ENCODE measurements at places on chromosomes 7 and 10.

GRCh38 chr10:100888957-100889356 is 23.8 kb upstream of the SLF2 start:
- DNase-seq: peak; percentile 28

DNA sequence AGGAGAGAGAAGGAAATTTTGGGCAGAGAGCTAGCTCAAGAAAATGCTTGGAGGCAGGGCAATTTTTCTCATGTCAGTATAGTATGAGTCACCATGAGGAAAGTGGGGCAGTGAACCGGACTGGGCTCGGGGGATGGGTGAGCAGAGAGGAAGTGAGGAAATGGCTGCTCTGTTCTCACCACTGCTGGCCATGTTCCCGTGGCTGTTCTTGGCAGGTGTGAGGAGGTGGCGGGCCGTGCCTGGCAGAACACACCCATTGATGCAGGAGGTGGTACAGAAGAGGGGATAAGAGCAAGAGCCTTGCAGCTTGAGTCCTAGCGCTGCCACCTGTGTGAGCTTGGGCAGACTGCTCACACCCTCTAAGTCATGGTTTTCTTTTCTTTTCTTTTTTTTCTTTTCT is 304.4 kb upstream of the LYZL1 start:
- DNase-seq: no peak

DNA sequence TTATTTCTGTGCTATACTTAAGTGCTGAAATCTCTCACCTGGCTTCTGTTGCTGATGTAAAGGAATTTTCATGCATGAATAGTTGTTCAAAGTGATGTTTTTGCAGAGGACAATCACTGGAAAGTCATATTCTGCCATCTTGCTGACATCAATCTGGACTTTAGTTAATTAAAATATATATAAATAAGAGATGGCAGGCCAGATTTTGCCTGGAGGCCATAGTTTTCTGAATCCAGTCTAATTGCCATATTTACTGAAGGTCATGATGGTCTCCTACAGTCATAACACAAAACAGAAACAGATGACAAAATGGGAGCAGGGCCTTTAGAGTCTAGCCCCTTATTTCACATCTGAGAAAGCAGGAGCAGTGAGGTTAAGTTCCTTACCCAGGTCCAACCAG is 228.2 kb downstream of the HPSE2 start:
- DNase-seq: no peak

- no peak for DNase-seq
These were observed 229.7 kb upstream of the ZNF32 start for GRCh38 chr10:43878386-43878785.

DNA sequence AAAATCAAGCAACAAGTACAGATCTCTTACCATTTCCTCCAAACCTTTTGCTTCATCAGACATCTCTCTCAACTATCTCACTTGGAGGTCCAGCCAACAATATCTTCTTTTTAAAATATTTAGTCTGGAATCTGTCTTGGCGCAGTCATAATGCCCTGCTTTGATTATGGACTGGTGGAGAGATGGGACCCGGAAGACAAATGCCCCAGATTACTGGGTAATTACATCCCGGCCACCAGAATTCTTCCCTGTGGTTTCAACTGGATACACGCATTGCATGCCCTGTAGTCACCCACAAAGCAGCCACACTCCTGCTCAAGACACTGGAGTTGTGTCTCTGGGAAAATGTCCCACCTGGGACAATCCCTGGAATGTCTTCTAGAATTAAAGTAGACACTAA is 65.5 kb downstream of the BPGM start:
- DNase-seq: no peak

DNA sequence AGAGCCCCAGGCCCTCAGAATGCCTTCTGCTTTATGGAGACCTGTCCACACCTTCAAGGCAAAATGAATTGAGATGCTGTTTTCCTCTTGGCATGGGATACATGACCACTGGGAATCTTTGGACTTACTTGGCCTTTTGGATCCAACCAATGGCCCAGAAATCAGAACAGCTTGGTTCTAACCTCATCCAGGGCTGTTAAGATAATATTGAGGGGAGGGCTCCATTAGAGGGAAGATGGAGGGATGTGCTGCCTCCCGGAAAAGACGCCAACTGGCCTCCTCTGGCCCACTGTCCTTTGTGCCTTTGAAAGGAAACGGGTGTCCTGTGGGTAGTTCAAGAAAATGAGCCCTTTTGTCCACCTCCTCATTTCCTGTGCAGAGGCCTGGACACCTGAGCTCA is 530.9 kb downstream of the KCNMA1 start:
- DNase-seq: no peak

DNA sequence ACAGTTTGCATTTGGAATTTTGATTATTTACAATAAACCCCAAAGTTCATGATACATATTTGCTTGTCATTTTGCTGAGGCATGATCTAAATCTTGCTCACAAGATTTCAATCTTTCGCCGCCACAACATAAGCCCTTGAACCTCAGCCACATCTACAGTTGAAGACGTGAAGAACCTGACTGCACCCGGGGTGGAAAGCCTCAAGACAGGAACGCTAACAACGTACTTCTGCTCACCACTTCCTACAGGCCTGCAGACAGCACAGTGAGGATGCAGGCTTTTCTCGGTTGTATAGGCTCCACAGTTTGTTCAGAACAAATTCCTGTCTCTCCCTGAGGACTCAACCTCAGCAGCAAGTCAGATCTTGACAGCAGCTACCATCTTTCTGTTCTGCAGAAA is 393.8 kb upstream of the PRKCQ start:
- DNase-seq: no peak

DNA sequence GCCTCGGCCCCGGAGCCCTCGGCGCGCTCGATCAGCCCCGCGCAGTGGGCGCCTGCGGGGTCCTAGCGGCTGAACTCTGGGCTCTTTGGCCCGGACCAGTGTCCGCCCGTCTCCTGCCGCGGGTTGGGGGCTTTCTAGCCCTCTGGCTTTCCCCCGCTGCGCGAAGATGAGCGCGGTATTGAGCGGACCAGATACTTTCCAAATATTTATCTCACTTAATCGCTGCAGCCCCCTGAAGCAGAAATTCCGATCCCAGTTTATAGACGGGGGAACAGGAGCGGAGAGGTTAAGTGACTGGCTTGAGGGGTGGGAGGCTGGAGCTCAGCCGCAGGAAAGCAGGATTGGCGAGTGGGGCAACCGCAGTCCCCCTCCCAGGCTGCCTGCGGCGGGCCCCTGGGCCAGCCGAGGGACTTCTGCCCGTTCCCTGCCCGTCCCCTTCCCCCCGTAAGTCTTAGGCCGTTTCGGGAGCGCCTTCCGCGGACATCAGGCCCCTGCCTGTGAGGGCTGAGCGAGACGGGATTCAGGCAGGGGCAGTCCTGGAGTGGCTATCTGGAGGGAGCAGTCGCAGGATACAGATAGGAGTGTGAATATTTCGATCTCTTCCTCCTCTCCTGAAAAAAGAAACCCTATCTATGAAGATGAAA is 565 bp downstream of the STRIP2 start:
- peak; percentile 54 for DNase-seq

GRCh38 chr10:116836083-116836482 is 13.2 kb upstream of the ENO4 start:
- DNase-seq: no peak

DNA sequence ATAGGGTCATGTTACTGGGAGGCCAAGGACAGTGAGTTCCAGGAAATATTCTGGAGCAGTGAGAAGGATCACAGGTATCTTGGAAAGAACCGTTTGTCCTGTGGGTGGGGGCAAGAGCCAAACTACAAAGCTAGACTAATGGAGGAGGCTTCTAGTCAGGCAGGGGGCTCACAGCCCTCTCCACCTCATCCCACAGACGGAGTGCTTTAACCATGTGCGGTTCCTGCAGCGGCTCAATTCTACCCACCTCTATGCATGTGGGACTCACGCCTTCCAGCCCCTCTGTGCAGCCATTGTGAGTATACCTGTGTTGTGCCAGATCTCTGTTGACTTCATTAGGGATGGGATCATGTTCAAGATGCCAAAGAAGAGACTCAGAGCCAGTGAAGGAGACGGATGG is 8.1 kb downstream of the SEMA4G start:
- DNase-seq: peak; percentile 40

GRCh38 chr10:114822444-114823076 is 980 bp downstream of the FHIP2A start:
- DNase-seq: peak; percentile 69

- DNase-seq: no peak
These were observed 533.5 kb downstream of the GPAM start for GRCh38 chr10:111650088-111650487.

- no peak for DNase-seq
These were observed 27.1 kb upstream of the SEMA3C start for GRCh38 chr7:80945976-80946375.

- no peak for DNase-seq
These were observed 49.9 kb upstream of the NANOS1 start for GRCh38 chr10:118979661-118980060.

DNA sequence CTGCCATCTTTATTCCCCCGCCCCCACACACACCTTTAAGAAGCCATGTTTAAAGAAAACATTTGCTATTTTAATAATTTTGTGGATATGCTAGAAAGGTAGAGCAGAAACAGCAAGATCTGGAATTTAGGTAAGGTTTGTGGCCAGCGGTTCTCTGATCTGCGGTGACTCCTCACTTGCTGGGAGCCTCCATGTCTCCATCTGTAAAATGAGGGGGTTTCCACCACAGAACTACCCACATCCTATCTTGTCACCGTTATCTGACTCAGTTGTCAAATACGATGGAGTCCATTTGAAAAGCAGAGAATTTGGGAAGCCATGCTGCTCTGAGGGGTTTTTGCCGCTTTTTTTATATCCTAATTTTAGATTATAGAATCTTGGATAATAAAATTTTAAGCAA is 23.3 kb downstream of the MACC1 start:
- no peak for DNase-seq

DNA sequence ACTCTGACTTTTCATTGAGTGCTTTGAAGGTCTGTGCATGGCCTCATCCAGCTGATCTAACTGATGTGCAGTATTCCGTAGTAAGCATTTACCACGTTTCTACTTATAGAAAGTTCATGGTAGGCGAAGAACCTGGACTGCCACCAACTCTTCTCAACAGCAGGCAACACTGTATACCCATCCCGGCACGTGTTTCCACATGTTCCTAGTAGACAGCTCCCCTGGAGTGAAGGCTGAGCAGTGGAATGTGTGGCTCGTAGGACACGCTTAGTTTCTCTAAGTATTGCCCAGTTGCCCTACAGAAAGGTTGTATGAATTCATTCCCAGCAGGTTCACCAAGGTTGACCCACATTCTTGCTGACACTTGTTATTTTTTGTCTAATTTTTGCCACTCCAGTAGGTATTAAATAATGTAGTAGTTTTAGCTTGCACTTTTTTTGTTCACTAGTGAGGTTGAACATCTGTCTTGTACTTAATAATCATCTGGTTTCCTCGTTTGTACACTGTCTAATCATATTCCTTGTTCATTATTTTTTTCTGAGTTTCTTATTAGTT is 15.2 kb downstream of the PROSER2 start:
- DNase-seq: no peak

DNA sequence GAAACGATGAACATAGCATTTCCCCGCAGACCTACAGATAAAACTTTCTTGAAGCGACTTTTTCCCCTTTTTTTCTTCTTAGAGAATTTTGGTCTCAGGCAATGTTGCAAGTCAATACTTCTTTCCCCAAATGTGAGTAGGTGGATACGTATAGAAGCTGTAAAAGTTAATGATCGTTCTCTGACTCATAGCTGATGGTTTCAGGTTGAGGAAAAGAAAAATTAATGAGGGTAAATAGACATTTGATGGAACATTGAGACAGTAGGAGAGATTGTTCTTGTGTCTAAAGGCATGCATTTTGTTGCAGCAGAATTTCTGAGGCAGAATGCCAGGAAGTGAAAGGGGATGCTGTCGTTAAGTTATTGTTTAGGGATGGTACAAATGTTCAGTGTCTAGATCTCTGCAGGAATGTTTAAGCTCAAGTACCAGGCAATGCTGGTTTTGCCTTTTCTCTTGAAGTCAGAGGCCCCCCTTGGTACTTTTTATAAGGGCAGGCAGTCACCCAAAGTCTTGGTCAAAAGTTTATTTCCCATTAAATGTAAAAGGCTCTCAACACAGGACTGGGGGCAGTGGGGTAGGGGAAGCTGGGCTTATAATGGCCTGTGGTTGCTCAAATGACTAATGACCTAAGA is 9.3 kb downstream of the TCF7L2 start:
- DNase-seq: no peak

DNA sequence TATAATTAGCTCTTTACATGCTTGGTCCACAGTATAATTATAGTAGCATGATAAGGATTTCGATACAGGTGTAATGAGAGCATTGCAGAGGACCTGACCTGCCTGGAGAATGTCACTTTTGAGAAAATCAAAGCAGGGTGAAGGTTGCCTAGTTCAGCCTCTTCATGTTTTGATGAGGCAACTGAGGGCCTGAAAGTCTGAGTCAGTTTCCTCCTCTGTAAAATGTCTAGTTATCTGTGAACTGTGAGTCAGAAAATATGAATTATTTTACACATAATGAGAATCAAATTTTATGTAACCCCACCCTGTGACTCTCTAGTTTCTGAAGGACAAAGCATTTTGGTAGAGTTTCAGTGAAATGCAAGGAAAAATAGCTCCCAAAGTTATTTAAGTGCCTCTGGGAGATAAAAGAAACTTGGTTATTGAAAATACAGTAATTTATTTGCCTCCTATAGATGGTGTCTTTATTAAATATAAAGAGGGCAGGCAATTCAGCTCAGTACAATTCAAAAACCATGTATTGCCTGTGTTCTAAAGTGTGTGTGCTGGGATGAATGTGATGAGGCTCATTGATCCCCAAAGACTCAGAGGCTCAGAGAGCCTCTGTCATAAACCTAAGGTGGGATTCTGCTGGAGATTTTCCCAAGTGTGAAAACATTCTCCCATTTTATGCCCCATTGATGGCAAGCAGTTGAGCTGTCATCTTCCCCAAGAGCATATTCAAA is 37.3 kb upstream of the SAMD9L start:
- no peak for DNase-seq

DNA sequence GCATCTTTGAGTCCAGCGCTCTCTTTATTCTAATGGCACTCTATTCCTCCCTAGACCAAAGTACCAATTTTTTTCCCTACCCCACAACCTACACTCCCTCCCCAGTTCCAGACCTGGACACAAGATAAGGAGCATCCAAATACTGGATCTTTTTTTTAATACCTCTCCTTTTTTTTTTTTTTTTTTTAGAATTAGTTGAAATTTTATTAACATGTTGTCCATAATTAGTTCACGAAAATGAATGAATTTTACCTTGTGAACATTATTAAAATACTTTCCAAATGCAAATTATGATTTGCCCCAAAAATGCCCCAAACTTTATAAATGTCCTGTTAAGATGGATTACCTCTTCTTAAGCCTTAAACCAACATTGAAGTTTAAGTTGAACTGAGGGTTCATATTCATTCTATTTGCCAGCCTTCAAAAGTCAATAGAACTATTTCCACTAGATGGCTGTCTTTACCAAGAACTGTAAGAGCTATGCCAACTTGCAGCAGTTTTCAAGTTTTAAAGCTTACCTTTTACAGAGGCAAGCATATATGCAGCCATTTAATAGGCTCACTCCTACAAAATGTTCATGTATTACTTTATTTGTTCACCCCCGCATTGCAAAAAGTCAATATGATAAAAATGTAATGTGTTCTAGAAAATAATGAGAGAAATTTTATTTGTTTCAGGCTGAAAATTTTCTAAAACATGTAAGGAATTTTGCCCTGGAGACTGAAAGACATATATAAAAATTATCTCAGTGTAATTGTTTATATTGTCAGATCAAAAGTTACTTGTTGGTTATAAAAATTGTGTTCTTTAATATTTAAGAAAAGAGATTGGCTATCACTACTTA is 39.7 kb upstream of the TNKS2 start:
- no peak for DNase-seq

Data from activated CD8-positive, alpha-beta memory T cell treated with anti-CD3 and anti-CD28 coated beads, Interleukin-2, amount 50 U/mL, for 48 hours (primary cell).